CD4-positive, alpha-beta T cell treated with Interleukin-15 for 1 hour (primary cell): ENCODE measurements at places on chromosomes 7 and 10.
A peak's percentile ranks its signal among the peaks of the same experiment; 100 is the strongest.

- no peak for DNase-seq
Observed at GRCh38 chr7:28942168-28942567, 16.0 kb downstream of the TRIL start.

DNA sequence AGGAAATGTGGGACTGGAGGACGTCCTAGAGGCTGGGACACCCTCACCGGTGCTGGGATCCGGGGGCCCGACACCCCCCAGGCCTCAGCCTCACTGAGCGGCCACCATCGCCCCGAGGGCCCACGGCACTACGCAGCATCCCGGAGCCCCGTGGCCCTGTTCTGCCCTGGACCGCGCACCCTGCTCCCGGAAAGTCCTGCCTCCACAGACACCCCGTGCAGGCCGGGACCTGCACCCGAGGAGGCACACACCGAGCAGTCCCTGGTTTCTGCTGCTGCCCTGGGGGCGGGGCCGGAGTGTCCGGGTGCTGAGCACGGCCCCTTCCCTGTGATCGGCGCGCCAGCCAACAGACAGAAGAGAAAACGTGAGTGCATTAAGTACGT is 18.1 kb upstream of the KNDC1 start:
- no peak for DNase-seq

DNA sequence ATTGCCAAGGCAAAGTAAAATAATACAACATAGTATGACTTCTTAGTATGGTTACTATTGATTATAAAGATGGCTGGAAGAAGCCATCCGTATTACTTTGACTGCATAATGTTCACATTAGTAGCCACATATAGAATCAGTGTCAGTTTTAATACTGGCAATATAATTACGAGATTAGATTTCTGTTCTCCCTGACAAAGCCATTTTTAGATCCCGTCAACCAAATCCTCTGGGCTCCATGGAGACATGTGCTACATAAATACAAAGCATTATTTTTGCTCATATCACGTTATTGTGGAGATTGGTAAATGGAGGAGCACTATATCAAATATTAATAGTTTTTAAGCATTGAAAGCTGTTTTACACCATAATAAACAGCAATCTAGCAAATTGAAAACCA is 124.0 kb downstream of the MAGI2 start:
- no peak for DNase-seq

GRCh38 chr10:124105045-124105444 is 11.6 kb upstream of the CHST15 start:
- DNase-seq: no peak

DNA sequence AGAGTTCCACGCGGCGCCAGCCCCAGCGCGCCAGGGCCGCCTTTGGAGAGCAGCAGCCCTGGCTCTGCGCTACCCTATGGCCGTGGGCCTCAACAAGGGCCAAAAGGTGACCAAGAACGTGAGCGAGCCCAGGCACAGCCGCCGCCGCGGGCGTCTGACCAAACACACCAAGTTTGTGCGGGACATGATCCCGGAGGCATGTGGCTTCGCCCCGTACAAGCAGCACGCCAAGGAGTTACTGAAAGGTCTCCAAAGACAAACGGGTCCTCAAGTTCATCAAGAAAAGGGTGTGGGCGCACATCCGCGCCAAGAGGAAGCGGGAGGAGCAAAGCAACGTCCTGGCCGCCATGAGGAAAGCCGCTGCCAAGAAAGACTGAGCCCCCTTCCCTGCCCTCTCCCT is 144.1 kb downstream of the SRPK2 start:
- DNase-seq: no peak

- no peak for DNase-seq
Observed at GRCh38 chr7:50497068-50497642, 47.0 kb upstream of the FIGNL1 start.

- no peak for DNase-seq
Observed at GRCh38 chr10:10460451-10460850, 557.2 kb upstream of the CELF2 start.

DNA sequence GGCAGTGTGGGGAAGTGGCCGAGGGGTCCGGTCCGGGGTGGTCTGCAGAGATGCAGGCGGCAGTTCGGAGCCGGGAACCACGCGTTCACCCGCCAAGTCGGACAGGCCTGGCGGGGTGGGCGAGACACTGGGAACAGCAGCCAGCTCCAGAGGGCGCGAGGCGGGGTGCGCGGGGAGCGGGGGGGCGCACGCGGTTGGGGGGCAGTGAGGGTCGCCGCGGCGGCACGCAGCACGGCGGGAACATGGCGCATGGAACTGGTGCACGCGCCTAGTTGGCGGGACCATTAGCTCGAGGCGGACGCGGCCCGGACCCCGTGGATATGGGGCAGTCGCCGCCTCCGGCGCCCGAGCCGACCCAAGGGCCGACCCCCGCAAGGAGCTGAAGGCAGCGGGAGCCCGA is 635.9 kb downstream of the ZNF37A start:
- DNase-seq: no peak

- DNase-seq: no peak
Observed at GRCh38 chr10:774223-774622, 84.8 kb upstream of the DIP2C start.

DNA sequence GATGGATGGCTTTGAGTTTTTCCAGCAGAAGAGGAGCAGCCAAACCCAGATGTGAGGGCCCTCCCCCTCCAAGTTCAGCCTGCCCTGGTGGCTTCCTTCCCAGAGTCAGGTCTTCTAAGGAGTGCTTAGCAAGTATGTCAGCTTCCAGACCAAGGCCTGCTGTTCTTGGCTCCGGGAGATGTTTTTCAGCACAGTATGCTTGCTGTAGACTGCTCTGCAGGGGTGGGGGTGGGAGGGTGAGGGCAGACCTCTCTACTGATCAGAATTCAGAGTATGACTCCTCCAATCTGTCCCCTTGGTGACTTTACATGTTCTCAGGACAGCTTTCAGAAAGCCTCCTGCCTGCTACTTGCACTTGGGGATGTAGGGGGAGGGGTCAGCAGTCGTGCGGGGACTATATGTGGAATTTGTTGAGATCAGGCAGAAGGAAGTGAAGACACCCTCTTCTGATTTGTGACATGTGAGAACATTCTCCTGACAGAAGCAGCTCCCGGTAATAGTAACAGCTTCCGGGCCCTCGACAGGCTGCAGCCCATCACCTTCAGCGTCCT is 516.4 kb upstream of the ZMIZ1 start:
- DNase-seq: no peak

GRCh38 chr10:73910764-73911552 is at the start of gene PLAU:
PLAU (plus strand) TSS chr10:73911132; CDS start chr10:73911556, 424 bp downstream.
- peak; percentile 37 for DNase-seq

DNA sequence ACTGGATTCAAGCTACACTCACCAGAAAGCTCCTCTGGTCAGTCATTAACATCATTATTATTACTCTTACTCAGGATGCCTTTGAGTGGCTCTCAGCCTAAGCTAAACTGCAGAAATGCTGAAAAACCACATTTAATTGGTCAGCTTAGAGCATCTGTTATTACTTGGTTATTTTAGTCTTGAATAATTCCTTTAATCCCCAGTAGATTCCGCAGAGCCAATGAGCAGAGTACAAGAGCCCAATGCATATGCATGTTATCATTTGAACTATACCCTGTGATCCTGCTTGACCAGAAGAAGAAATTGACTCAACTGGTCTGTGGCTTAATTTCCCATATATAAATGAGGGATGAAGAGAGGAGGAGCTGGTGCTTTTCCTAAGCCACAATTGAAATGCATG is 417.6 kb upstream of the C7orf33 start:
- DNase-seq: no peak

DNA sequence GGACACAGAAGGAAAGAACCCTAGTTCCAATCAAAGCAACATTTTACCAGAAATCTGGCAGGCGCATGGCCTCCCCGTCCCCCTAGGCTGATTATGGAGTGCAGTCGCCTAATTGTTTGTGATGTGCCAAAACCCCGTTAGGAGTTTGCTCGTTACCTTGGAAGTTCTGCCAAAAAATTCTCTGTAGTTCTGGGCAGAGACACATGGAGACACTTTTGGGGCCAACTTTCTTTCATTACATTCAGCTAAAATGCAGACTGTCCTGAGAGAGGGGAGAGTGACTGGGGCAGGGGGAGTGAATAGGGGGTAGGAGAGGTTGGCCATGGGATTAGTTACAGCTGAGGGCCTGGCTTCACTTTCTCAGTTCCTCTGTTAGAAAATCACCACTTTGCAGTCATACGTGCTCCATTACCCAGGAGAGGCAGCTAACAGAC is 158.0 kb upstream of the NPVF start:
- DNase-seq: no peak

GRCh38 chr7:139340808-139341057 is 404 bp upstream of the FMC1 start:
- no peak for DNase-seq

- DNase-seq: no peak
Observed at GRCh38 chr10:11886851-11887250, 63.7 kb downstream of the PROSER2 start.

GRCh38 chr10:110149259-110149658 is 58.1 kb upstream of the MXI1 start:
- no peak for DNase-seq
